ENCODE measurements at places on chromosomes 16 and 17.
A peak's percentile ranks its signal among the peaks of the same experiment; 100 is the strongest.

DNA sequence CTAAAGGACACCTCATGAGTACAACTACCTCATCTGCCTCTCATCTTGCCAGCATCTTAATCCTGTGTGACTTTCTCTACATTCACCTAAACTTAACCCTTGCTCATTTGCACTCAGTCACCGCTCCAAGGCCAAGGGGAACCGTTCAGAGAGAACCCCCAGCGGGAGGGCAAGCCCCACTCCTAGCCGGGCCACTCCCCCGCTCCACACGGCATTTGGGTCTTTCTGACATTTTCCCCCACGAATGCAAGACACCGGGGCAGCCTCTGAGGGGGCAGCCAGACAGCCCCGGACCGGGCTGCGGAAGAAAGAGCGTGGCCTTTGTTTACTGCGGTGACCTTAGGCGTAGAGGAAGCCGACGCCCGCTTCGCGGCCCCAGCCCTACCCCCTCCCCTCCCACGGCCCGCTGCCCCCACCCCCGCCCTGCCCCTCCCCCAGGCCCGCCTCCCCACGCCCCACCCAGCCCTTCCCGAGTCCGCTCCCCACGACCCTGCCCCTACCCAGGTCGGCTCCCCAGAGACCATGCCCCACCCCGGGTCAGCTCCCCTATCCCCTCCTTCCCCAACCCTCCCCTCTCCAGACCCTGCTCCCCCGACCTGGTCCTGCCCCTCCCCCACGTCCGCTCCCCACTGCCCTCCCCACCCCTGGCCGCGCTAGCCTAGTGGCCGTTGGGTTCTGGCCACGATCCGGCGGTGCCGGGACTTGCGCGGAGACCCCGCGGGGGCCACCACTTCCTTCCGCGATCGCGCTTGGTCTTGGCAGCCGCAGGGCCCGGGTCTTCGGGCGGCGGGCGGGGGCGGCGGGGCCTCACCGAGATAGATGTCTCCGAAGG is 789 bp downstream of the CSNK1D start:
- peak; percentile 52 for DNase-seq

DNA sequence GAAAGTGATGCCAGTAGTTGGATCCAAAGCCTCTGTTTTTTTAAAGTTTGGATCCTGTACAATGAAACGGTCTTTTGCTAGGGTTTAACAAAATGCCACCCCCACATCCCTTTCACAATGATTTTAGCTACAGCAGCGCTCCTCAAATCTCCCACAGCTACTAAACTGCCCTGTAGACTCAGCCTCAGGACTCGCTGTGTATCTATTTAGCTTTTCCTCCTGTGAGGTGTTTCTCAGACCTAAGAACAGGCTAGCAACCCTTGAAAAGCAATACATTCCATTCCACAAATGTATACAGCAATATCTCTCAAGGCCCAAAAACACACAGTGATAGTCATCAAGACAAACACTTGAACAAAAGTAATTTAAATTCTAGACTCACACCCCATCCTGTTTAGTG is 206.4 kb downstream of the ZFHX3 start:
- DNase-seq = no peak

- no peak for DNase-seq
Observed at GRCh38 chr17:40846515-40847144, 20.4 kb downstream of the KRT12 start.

- DNase-seq = no peak
Observed at GRCh38 chr17:77449908-77450741, 309.4 kb downstream of the SEC14L1 start.

DNA sequence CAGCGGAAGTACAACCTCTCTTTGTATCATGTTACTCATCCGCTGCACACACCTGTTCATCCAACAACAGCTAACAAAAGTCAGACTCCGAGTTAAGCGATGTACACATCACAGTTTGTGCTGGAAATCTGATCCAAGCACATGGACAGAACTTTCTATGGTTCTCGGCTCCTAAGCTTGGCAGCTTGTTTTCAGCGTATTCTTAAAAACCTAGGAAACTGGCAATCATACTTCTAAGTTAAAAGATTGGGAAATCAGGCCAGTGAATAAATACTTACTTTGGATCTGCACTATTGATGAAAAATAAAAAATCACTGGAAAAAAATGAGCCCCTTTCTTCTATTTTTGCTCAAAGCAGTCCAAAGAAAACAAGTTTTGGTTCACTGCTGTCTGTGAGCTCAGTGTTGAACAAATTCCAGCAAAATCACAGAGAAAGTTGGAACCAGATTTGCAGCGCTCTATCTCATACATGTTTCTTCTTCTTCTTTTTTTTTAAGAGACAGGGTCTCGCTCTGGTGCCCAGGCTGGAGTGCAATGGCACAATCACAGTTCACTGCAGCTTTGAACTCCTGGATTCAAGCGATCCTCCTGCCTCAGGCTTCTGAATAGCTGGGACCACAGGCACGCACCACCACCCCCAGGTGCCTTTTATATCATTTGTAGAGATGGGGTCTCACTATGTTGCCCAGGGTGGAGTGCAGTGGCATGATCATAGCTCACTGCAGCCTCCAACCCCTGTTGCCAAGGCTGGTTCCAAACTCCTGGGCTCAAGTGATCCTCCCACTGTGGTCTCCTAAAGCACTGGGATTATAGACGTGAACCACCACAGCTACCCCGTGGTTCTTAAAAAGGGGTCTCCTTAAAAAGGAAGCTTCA is 71.6 kb upstream of the CREBBP start:
- no peak for DNase-seq

- no peak for DNase-seq
Observed at GRCh38 chr16:48451323-48451722, 66.1 kb upstream of the SIAH1 start.

- DNase-seq = peak; percentile 20
Observed at GRCh38 chr17:59311051-59311468, 20.4 kb upstream of the YPEL2 start.

DNA sequence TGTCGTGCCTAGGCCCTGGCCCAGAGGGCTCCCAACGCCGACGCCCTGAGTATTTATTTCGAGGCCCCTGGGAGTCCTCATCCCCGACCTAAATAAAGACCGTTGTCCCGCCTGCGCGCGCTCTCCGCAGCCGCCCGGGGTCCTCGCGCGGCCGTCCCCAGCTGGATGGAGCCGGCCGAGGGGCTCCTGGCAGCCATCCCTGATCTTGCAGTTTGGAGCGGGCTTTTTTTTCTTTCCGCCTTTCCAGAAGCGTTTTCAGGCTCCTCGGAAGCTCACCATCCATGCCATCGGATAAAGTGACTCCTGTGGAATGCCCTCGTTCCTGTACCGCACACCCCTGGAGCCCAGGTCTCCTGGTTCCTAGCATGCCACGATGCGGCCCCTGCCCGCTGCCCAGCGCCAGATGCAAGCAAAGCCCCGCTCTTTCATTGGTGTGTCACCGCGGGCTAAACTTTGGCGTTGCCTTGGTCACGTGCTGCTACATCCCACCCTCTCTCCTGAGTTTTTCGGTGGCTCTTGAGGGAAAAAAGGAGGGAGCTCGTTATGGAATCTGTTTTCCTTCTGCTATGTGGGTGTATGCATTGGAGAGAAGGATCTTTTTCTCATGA is 716 bp downstream of the TMEM94 start:
- no peak for DNase-seq

GRCh38 chr17:79395066-79395465 is 215.8 kb downstream of the RBFOX3 start:
- no peak for DNase-seq

GRCh38 chr17:41500131-41500911 is 5.1 kb downstream of the KRT13 start:
- DNase-seq = peak; percentile 8

DNA sequence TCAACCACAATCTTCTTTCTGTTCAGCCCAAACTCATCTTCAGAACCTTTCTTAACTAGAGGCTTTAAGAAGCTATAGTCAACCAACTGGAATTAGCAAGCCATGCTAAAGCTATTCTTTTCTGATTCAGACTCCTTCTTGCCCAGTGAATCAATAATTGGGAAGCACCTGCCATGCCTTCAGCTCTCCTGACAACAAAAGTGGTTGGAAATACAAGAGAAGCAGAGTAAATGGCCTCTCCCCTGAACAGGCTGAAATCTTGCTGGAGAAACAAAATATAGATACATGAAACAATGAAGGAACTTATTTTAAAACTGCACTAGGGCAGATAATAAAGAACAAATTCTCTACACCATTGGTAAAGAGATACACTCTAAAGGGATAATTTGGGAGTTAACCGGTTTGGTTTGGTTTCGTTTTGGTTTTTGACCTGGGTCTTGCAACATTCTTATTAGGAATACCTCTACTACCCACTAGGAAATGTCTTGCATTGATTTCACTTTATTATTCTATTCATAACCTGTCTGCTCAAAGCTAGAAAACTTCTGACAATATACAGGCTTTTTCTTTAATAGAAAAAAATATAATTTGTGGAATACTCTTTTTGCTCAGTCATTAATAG is 173.6 kb upstream of the DYNLRB2 start:
- DNase-seq = no peak

DNA sequence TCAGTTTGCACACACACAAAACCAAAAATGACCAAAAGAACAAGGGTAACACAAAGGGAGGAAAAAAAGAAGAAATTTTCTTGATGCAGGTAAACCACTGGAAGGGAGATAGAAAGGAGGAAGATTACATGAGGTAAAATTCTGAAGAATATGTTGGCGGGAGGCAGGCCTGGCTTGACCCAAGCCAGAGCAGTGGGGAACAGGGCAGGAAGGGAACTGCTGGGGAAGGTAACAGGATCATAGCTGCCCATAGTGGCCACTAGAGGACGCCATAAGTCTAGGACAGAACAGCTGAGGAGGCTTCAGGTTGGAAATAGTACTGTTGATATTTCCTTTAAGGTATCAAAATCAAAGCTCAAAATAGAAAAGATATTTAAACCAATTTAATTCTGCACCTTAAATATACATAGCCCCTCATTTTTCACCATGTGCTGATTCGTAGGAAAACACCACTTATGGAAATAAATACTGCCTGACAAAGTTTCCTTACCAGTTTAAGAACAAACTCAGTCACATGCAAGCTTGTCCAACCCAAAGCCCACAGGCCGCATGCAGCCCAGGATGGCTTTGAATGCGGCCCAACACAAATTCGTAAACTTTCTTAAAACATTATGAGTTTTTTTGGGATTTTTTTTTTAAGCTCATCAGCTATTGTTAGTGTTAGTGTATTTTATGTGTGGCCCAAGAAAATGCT is 15.5 kb downstream of the VPS35 start:
- peak; percentile 55 for DNase-seq

- no peak for DNase-seq
Observed at GRCh38 chr17:78359321-78359996, 418 bp downstream of the SOCS3 start.

DNA sequence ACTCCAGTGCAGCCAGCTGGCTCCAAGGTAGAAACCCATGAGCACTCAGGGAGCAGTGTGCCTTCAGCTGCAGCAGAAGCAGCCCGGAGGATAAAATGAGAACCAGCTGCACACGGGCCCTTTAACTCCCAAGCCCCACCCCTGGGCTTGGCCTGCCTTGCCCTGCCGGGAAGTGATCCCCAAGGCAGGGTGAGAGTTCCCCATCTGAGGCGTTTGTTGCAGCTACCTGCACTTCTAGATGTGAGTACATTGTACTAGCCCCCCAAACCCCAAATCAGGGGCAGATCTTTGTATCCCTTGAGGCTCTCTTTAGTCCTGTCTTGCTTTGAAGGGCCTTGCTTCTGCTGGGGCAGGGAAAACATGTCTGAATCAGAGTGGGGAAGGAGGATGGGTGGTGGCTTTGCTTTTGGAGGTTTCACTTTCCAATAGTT is at the start of gene MVP:
Gene MVP (plus strand): TSS at position 192 of the 431 bp plus-strand sequence. CDS start 10,088 bp downstream, outside the sequence.
- peak; percentile 50 for DNase-seq

DNA sequence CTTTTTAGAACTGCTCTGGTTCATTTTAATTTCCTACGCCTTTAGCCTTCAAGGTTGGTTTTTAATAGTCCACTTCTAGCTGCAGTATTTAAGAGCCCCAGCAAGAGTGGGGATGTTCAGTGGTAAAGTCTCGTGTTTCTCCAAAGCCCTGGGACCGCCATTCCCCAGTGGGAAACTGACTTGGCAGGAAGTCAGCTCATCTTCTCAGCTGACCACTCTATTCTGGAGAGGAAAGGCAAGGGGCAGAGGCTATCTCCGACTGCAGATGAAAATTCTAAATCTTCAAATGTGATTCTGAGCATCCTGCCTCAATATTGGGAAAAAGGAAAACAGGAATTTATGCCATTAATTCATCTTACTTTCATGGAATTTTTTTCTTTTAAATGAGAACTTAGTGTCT is 35.5 kb downstream of the HS3ST3B1 start:
- no peak for DNase-seq

DNA sequence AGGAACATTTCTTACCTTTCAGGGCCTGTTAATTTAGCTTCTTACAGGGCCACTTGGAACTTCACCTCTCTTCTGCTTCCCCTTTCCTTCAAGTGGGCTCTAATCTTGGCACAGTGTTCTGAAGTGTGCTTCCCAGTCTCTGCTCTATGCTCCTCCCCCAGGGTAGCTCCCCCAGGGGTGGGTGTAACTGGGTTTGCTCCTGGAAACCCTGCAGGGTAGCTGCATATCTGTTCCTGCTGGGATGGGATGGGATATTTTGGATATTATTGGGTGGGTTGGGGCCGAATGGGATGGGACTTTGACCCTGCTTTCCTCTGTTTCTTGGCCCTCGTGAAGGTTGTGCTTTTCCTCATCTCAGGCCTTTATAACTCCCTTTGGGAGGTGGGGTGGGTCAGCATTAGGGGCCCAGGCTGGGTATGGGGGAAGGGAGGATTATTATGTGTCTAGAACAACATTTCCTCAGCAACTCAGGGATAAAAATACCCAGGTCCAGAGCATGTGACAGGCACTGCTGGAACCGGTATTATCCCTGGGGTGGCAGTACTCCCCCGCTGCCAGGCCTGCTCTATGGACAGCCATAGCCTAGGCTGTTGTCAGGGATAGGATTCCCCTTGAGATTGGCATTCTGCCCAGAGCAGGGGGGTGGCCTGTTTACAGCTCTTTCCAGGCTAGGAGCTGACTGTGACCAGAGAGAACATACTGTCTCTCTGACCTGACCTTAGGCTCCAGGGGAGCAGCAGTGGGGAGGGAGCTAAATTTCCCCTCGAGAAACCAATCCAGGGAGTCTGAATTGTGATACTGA is 5.0 kb downstream of the NFE2L1 start:
- DNase-seq = no peak

- DNase-seq = no peak
Observed at GRCh38 chr17:2123375-2124251, 68.7 kb downstream of the HIC1 start.

GRCh38 chr16:68380676-68381362 is 67.5 kb downstream of the SMPD3 start:
- DNase-seq = no peak

- DNase-seq = no peak
Observed at GRCh38 chr16:69348222-69348621, 3.4 kb downstream of the TMED6 start.

- DNase-seq = no peak
Observed at GRCh38 chr17:81483862-81484194, 28.8 kb downstream of the ACTG1 start.

DNA sequence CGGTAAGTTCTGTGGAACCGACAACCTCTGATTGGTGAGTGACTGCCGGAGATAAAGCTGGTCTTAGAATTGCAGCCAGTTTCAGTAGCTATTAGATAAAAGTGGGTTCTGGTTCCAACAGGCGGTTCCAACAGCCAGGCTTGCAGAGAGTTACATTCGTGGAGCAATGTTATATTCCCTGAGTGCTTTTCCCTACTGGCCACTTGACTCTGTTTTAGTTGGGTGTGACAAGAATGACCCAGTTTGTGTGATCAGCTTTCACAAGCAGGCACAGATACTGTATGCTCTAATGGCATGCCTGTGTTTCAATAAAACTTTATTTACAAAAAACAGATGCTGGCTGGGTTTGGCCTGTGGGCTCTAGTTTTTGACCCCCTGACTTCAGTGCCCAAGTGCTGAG is 196.6 kb downstream of the SNX29 start:
- no peak for DNase-seq

GRCh38 chr17:869567-870525 is 87.7 kb downstream of the MRM3 start:
- no peak for DNase-seq

- DNase-seq = no peak
Observed at GRCh38 chr16:21634216-21634615, 18.2 kb downstream of the IGSF6 start.

All from CD4-positive, alpha-beta T cell treated with Interferon gamma for 1 hour (primary cell).